ENCODE measurements at places on chromosomes 6 and 20. TPM values are rescaled to one million over a fixed set of nuclear protein-coding genes. Genes with fewer than 3 reads are reported as not detected.

DNA sequence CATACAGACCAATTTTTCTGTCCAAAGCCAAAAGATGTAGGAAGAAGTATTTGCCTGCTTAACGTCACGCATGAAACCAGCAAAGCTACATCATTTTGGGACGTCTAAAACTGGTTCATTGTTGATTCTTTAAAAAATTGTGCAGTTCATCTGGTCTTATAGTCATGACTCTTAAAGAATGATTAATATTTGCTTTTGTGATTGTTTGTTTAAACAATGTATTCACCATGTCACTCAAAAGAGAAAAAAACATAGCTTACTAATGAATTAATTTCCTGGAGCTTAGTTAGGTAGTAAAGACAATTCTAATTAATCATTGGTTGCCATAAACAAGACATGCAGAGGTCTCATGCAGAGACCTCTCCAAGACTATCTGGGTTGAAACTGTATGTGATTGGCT lies 157.3 kb downstream of the RPS12 start:
- no peak for DNase-seq

RGS17 gene
- total RNA-seq: 0.53 TPM

- DNase-seq: peak; percentile 90
Measured at GRCh38 chr6:31737991-31738979, 1.5 kb upstream of the MSH5 start.

GRCh38 chr6:1040393-1040792 lies 271.5 kb upstream of the FOXQ1 start:
- DNase-seq: no peak

DNA sequence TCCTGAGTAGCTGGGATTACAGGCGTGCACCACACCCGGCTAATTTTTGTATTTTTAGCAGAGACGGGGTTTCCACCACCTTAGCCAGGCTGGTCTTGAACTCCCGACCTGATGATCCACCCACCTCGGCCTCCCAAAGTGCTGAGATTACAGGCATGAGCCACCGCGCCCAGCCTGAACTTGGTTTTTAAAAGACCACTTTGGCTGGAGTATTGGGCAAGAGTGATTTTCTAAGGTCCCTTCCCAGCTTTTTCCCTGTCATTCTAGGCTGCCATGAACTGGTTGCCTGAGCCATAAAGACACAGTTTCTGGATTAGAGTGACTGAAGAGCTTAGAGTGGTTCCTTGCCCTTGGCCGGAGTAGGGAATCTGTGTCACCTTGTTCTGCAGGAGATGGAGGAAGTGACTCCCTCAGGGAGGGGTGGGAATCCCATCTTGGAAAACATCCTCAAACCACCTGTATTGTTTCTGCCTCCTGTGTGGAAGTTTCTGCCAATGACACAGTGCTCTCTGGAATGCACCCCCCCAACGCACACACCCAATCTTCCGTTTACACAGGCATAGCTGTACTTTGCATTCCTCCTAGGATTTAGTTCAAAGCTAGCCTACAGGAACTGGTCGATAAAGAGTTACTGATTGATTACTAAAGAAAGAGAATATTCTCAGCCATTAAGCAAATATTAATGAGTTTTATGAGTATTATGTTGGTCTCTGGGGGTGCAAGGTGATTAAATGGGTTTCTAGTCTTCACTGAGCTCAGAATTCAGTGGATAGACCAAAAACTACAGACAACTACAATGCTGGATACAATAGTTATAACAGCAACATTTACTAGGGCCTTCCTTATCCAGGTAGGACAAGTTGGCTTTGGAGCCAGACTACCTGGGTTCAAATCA lies 18.2 kb downstream of the BCL2L1 start:
- DNase-seq: no peak

GRCh38 chr6:134778431-134778830 lies 171.5 kb downstream of the ALDH8A1 start:
- no peak for DNase-seq

DNA sequence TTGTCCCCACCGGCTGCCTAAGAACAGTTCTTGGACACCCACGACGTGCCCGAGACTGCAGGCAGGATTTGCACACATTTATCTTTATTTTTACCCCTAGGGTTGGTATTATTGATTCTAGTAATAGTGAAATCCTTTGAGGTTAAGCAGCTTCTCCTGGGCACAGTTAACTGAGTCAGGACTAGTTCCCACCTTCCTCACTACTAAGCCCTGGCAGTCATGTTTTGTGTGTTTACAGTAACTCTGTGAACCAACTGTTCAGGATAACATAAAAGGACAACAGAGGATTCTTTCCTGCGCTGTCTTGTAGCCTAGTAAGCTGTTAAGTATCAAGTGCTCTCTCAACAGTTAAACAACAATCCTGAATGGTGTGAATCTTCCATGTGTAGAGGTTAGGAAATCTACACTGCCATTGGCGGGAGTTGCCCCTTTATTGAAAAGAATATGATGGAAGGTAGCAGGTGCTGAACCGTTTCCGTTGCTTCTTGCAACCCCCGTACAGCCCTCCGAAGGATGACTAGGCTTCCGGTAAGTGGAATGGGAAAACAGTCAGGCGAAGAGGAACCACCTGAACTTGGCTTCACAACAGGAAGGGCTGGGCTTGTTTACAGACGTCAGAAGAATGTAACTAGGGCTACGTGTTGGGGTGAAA lies 979 bp upstream of the SOD2 start:
- peak; percentile 74 for DNase-seq

GRCh38 chr6:1200409-1201101 lies 111.3 kb upstream of the FOXQ1 start:
- no peak for DNase-seq

GRCh38 chr20:45850238-45850637 lies 7.0 kb downstream of the ACOT8 start:
- DNase-seq: no peak

- no peak for DNase-seq
Measured at GRCh38 chr6:71498638-71499037, 210.0 kb downstream of the OGFRL1 start.

DNA sequence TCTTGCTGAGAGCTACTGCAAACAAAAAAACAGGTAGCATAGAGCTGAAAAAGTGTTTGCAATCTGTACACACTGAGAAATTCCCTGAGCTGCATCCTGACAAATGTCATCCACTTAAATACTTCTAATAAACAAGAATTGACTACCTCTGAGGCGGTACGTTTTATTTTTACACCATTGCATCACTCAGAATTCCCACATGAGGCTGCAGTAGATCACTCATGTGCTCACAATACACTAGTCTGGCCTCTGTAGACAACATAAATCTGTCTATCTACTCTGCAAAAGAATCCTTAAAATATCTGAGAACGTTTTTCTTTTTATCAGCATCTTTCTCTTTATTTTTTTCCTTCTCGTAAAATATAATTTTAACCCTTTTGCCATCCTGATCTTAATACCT lies 661.4 kb downstream of the EPHA7 start:
- DNase-seq: no peak
